ENCODE measurements at places on chromosomes 1 and 21.

DNA sequence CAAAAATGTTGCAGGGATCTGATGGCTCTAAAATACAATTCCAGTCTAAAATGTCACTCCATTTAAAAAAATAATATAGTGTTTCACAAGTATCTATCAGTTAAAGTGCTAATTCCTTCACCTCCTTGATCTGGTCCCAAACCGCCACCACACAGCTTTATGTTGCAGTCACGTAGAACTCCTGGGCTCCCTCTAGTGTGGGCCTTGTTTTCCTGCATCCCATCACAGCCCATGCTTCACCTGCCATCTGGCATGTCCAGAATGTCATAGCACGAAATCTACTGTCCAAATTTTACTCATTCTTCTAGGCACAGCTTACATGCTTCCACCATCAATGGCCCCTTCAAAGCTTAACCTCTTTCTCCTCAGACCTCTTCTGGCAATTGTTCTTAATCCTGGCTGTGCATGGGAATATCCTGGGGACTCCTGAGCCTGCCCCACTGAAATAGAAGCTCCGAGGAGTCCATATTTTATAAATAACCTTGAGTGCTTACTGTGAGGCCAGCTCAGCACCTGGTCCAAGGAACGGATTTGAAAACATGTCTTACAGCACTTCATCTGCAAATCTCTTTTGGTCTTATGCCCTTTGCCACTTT is 15.5 kb downstream of the FYB2 start:
- DNase-seq = no peak

- no peak for DNase-seq
Measured at GRCh38 chr1:211483896-211484612, 7.9 kb downstream of the RD3 start.

- no peak for DNase-seq
Measured at GRCh38 chr1:92805216-92805615, 20.3 kb upstream of the EVI5 start.

- no peak for DNase-seq
Measured at GRCh38 chr1:51592711-51593110, 24.2 kb upstream of the OSBPL9 start.
